ENCODE measurements at places on chromosomes 4 and X.
A peak's percentile ranks its signal among the peaks of the same experiment; 100 is the strongest.

- no peak for DNase-seq
Measured at GRCh38 chrX:136421338-136421737, 66.4 kb upstream of the BRS3 start.

DNA sequence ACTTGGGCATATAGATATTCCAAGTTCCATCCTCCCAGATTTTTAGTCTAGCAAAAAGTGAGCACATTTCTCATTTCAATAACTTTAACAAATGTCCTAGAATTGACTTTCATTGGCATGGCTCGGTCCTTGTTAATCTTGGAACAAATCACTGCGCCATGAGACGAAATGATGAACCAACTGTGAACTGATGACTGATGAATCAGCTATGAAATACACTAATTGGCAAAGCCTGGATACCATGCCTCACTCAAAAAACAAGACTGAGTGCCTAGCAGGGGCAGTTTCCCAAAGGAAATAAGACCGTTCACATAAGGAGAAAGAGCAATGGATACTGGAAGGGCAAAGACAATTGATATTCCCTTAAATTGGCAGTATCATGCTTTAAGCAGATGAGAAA lies 248.6 kb upstream of the VEGFC start:
- DNase-seq = no peak

DNA sequence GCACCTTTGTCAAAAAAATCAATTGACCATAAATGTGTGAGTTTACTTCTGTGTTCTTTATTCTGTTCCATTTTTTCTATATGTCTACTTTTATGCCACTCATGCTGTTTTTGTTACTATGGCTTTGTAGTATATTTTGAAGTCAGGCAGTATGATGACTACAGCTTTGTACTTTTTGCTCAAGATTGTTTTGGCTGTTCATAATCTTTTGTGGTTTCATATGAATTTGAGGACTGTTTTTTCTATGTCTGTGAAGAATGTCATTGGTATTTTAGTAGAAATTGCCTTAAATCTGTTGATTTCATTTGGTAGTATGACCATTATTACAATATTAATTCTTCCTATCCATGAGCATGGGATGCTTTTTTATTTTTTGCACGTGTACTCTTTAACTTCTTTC lies 346.8 kb downstream of the PPP3CA start:
- no peak for DNase-seq

GRCh38 chr4:86043755-86044592 lies 315.9 kb downstream of the MAPK10 start:
- no peak for DNase-seq

- DNase-seq = no peak
Measured at GRCh38 chrX:12984603-12985319, 9.9 kb downstream of the TMSB4X start.

- no peak for DNase-seq
Measured at GRCh38 chr4:58219179-58219578, 1109.0 kb upstream of the IGFBP7 start.

- DNase-seq = no peak
Measured at GRCh38 chrX:130110379-130111219, at the start of gene ELF4. TSS of gene ELF4 (minus strand) at chrX:130110497. CDS start at chrX:130081330, 29,167 bp downstream.

GRCh38 chr4:139227729-139228404 lies 50.8 kb upstream of the ELF2 start:
- no peak for DNase-seq

DNA sequence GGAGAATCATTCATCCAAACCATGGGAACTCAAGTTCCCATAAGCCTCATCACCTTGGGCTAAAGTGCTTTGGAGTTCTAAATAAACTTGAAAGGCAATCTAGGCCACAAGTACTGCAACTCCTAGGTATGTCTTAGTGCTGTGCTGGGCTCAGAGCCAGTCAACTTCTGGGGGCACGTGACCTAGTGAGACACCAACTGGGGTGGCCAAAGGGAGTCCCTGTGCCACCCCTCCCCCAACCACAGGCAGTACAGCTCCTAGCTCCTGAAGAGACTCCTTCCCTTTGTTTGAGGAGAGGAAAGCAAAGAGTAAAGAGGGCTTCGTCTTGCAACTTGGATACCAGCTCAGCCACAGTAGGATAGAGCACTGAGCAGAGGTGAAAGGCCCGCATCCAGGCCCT lies 154.2 kb upstream of the IL1RAPL2 start:
- no peak for DNase-seq

DNA sequence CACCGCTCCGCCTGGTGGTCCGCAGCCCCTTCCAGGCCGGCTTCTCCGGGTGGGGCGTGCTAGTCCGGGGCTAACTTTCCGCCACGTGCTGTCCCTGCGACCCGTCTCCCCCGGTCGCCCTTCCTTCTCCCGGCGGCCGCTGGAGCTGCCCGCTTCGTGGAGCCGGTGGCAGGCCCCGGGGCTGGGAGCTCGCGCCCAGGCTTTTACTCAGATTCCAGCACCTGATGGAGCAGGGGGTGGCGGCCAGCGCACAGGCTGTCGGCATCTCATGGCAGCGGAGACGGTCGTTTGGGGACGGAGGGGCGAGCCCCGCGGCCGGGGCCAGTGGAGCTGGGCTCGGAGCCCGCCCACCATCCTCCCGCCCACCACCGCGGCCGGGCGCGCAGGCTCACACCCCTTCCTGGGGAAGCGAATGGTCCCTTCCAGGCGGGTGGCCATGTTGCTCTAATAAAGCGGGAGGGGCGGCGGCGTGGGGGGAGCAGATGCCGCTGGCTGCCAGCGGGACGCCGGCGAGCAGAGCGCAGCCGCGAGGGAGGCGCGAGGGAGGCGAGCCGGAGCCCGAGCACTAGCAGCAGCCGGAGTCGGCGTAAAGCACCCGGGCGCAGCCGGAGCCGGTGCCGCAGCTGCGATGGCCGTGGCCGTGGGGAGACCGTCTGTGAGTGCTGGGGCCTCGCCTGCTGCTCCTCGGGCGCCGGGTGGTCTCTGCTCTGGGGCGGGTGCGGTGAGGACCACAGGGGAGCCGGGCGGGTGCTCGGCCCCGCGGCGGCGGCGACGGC lies at the start of gene SEPTIN11:
Gene SEPTIN11 (plus strand): TSS at position 477 of the 776 bp plus-strand sequence. CDS start 152 bp downstream, at position 629.
- peak; percentile 76 for DNase-seq

GRCh38 chr4:6885953-6886557 lies 23.6 kb upstream of the TBC1D14 start:
- no peak for DNase-seq

DNA sequence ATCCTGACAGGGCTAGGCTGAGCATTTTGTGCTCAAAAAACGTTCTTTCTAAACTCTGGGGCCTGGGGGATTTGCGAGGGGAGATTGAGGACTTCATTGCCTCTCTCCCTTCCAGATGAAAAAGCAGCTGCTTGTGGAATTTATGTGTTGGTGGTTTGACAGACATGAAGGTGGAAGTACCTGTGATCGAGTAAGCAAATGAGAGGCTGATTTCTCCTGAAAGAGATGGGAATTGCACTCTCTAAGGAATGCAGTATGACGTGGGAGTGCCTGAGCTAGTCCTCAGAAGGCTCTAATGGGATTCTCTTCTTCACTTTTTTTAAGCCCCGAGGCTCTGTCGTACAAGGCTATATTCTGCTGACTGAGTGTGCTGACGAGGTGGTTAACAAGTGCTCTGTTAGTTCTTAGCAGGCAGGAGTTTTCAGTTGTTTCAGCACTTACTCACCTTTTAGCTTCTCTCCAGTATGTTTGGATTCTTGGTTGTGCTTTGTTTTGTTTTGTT lies 426.8 kb upstream of the CNKSR2 start:
- no peak for DNase-seq

- no peak for DNase-seq
Measured at GRCh38 chr4:80228460-80228859, 31.2 kb downstream of the PRDM8 start.

GRCh38 chrX:104309169-104309568 lies 54.4 kb upstream of the ESX1 start:
- DNase-seq = no peak

- DNase-seq = no peak
Measured at GRCh38 chr4:110636171-110636679, 13.3 kb upstream of the PITX2 start.

DNA sequence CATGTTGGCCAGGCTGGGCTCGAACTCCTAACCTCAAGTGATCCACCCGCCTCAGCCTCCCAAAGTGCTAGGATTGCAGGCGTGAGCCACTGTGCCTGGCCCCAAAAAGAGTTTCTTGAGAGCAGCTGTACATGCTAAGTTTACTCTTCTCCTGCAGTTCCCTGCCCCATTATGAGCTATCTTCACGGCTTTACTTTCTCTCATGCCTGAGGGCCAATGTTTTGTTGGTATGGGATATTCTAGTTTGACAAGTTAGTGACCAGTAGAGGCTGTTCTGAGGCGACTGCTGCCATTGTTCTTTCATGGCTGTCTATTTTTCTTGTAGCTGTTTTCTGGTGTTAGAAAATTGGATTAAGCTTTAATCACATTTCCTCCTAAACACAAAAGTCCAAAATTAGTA lies 78.0 kb upstream of the STX18 start:
- no peak for DNase-seq

DNA sequence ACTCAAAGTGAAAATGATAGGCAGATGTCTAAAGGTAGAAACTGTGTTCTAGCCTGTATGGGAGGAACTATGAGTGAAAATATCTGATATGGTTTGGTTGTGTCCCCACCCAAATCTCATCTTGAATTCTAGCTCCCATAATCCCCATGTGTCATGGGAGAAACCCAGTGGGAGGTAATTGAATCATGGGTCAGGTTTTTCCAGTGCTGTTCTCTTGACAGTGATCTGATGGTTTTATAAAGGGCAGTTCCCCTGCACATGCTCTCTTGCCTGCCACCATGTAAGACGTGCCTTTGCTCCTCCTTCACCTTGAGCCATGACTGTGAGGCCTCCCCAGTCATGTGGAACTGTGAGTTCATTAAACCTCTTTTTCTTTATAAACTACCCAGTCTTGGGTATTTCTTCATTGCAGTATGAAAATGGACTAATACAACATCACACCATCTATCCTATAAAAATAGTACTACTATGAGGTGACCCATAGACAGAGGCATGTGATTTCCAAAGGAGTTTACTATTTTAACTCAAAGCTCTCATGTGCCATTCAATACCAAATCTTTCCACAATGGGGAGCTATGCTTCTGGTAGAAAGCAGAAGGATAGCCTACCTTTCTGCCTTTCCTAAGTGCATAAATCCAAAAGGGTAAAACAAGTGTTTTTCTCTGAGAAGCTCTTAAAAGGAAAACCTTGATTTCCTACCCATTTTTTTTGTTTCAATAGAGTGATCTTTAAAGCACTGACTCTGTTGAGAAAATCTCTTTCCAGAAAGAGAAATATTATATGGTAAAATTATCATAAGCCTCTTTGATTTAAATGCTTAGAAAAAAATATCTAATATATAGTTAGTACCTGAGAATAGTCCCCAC lies 38.8 kb downstream of the SEC31A start:
- no peak for DNase-seq

- no peak for DNase-seq
Measured at GRCh38 chr4:17347445-17347844, 164.4 kb downstream of the QDPR start.

- no peak for DNase-seq
Measured at GRCh38 chr4:38094419-38094818, 134.2 kb downstream of the PTTG2 start.

DNA sequence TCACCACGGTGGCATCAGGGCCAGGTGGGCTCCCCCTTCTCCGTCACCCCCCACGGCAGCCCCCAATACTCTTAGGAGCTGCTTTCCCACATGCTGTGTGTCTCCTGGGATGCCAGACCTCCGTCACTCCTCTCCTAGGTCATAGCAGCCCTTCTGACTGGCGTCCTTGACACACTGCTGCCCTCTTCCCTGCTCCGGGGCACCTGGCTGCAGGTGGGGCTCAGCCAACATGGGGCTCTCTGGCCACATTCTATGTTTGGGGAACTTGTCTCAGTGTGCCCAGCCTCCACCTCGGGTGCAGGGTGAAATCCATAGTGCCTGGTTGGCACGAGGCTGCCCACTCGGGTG lies 13.8 kb downstream of the TMEM175 start:
- DNase-seq = no peak

DNA sequence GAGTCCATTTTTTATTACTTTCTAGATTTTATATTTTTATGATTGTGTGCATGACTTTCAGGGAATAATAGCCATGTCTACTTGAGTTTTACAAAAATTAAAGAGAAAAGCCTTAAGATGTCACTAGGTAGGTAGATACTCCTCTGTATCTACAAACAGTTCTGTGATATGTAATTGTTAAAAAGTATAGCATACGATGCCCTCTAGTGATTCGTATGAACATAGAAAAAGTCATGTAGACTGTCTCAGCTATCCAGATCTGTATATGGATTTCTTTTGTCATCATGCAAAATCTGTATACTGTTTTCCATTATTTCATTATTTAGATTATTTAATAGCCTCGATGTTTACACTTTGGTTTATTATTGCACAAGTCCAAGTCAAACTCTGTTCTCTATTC lies 856.6 kb downstream of the CENPC start:
- no peak for DNase-seq

GRCh38 chr4:38949411-38950051 lies 81.9 kb downstream of the FAM114A1 start:
- DNase-seq = peak; percentile 2

DNA sequence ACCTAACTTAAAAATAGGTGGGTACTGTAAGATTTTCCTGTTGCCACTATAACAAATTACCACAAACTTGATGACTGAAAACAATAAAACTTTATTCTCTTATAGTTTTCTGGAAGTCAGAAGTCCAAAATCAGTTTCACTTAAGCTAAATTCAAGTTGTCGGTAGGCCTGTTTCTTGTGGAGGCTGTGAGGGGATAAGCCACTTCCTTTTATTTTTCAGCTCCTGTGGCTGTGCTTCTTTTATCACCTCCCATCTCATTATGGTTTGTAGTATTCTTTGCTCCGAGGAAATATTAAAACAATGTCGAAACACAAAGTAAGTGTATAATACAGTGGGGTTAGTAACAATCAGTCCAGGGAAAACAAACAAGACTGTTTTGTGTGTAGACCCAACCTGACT lies 610.5 kb upstream of the TECRL start:
- DNase-seq = no peak

GRCh38 chrX:16187024-16187760 lies 19.9 kb downstream of the MAGEB17 start:
- DNase-seq = no peak

DNA sequence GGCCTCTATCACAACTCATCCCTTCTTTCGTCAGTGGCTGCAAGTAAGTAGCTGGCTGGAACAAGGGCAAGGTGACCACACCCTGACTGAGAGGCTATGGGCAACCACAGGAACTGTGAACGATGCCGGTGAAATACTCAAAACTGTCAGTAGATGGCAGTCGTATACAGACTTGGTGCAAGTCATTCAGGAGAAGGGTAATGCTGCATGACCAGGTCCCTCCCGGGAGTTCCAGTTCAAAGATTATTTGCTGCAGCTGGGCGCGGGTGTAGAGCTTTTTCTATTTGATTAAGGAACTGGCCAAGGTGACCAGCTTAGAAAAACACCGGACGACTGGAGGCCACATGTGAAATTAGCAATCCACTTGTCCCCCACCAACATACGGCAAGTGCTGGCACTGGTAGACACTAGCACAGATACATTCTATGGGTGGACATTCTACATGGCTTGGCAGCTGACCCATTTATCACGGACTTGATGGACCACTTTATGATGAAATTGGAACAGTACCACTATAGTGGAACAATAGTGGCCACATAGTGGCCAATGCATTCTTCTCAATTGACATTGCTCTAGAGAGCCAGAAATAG lies 726.6 kb downstream of the TRAM1L1 start:
- no peak for DNase-seq

- no peak for DNase-seq
Measured at GRCh38 chr4:18214411-18215055, 193.0 kb upstream of the LCORL start.

- no peak for DNase-seq
Measured at GRCh38 chr4:179762840-179763239, 2320.6 kb upstream of the AGA start.
